ENCODE measurements at places on chromosomes 11 and 22. TPM values are rescaled to one million over a fixed set of nuclear protein-coding genes. Genes with fewer than 3 reads are reported as not detected.

DNA sequence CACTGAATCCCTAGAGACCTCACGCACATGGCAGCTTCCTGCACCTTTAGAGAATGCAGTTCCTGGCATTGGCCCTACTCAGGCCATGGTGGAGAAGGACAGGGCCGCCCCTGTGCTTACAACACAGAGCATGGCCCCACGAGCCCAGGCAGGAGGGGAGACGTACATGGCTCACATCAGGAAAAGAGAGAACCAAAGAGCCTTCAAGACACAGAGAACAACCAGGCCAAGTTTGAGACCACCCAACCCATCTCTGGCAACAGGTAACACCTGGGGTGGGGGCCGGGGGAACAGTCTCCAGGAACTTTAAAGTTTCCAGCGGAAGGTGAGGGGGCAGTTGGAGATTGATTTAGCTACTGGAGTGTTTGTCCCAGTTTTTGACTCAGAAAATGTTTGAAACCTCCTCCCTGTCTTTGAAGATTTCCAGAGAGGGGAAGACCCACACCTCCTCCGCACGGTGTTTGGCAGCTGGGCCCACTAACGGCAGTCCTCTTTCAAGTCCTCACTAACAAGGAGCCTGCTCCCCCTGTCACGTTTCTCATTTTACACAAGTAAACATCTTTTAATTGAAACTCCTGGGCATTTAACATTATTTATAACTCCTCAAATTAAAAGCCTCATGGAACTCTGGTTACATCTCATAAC lies 1423.8 kb downstream of the TBC1D22A start:
- no peak for ATAC-seq

DNA sequence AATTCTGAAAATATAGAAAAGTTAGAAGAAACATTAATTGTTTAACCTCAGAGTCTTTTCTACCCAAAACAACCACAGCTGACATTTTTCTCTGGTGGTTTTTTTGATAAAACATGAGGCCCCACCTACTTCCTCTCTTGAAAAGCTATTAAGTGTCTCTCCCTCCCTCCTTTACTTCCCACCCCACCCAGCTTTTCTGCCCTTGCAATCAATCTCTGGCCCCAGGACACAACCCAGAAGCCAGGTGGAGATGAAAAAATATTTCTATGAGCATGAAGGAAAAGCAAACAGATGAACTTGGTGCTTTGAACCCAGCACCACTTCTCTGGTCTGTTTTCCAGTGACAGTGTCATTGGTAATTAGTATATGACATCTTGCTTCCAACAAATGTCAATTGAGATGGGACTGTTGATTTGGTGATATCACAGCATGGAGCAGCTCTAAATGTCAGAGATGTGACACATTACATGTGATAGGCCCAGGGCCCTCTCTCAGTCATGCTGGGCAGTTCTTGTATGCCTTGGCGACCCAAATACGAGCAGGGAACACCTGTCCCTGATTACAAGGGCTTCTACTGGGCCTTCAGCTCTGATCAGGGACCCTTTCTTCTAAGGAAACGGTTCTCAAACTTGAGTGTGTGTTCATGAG lies 23.9 kb upstream of the TMPRSS13 start:
- no peak for ATAC-seq

- no peak for ATAC-seq
Measured at GRCh38 chr11:6671991-6672390, 11.1 kb downstream of the MRPL17 start.

- ATAC-seq = no peak
Measured at GRCh38 chr22:48391820-48392219, 1435.9 kb downstream of the BRD1 start.

- no peak for ATAC-seq
Measured at GRCh38 chr11:8967184-8967583, 2.9 kb upstream of the TMEM9B start.

GRCh38 chr22:47329727-47330650 lies 567.5 kb downstream of the TBC1D22A start:
- ATAC-seq = no peak

DNA sequence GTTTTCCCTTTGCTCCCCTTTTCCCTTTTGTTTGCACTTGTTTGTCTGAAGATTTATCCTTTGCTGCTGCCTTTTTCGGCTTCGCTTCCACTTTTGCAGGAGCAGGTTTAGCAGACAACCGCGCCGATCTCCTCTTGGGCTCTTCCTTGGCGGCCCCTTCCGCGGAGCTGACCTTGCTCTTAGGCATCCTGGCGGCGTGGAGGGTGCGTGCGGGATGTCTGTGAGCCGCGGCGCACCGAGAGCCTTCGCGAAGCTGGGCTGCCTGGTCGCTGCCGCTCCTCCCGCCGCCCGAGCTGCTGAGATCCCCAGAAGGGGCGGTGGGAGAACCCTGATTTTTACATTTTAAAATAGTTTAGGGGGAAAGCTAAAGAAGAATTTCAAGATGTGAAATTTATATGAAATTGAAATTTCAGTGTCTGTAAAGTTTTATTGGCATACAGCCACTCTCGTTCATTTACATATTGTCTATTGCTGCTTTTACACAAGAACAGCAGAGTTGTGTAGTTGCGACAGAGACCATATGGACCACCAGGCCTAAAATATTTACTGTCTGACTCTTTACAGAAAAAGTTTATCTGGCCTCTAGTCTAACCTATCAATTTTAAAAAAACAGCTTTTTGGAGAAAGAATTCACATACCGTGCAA lies 105.2 kb upstream of the RRM1 start:
- no peak for ATAC-seq

GRCh38 chr11:112355726-112356125 lies 95.1 kb upstream of the PLET1 start:
- peak; percentile 19 for ATAC-seq

GRCh38 chr11:115700496-115700895 lies 196.3 kb upstream of the CADM1 start:
- ATAC-seq = no peak

DNA sequence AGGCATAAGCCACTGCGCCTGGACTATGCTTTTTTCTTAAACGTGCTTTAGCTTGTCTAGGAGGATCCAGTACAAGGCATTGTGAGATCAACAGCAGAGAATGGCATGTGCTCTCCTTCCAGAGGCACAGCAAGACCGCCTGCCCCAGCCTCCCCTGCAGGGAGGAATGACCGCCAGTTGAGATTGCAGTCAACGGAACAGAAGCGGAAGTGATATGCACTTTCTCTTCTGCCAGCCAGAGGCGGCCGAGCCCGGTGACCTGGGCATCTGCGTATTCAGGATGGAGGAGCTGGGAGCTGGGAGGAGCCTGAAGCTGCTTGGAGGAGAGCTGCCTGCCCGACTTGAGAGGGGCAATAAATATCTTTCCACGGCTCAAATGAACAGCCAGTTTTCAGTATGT lies 243.0 kb downstream of the CTTN start:
- ATAC-seq = no peak

DNA sequence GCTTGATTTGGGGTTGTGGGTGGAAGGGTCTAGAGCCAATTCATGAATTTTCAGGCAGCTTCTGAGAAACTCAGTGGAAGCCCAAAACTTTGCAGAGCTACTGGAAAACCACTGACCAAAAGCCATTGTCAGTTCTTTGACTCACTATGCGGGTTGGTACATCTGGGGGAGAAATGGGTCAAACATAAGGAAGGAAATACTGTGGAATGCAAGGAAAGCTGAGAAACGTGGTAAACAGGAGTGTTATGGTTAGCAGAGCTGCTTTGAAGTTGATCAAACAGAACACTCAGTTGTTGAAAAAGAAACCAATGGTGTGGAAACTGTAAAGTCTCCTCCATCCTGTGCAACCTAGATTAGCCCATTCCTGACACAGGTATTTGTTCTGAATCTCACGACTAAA lies 6.3 kb upstream of the ABTB2 start:
- no peak for ATAC-seq

DNA sequence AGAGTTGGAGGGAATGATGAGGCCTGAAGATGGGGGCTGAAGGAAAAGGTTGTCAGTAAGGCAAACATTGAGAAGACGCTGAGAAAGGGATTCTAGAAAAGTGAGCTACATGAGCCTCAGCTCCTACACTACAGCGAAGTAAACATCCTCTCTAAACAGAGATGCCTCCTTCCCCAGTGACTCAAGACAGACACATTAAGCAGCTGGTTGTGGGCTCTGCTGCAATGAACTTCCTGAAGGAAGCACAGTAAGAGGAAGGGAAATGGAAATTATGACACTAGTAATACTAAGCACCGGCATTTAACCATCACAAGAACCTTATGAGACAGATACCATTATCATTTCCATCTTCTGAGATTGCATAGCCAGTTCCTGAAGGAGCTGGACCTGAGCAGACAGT lies 190.5 kb downstream of the C11orf87 start:
- peak; percentile 51 for ATAC-seq

DNA sequence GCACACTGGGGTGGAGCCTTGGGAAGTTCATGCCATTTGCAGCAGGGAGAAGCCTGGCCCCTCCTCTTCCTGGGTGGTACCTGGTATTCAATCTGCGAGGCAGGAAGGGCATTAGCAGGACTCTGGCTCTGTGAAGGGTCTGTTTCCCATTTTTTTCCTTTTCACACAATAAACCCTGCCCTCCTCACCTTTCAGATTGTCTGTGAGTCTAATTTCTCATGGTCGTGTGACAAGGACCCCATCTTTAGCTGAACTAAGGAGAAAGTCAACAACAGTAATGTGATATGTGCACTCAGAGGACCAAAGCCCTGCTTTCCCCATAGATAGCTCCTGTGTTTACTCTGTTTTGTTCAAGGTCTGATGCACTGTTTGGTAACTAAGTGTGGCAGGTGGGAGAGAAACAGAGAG lies 26.6 kb upstream of the CASP4 start:
- no peak for ATAC-seq

- peak; percentile 74 for ATAC-seq
Measured at GRCh38 chr11:9015677-9016076, 11.9 kb upstream of the NRIP3 start.

DNA sequence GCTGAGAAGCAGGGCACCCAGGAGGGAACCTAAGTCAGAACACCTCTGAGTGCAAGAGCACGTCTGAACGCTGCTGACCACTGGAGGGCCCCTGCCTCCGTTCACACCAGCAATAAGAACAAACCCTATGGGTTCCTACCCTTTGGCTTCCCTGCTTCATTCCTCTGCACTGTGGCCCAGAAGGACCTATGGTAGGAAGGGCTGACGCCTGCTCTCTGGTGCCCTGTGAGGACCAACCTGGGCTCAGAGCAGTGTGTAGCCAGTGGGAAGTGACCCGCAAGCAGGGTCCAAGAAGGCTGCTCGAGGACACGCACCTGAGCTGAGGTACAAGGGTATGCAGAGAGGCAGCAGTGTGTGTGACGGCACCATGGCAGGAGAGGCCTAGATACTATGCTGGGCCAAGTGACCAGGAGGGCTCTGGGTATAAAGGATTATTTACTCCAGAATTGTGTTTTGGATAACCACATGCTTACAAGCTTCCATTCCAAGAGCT lies 68.8 kb upstream of the CLTCL1 start:
- no peak for ATAC-seq

GRCh38 chr11:130773244-130773820 lies 142.9 kb downstream of the SNX19 start:
- no peak for ATAC-seq

- ATAC-seq = no peak
Measured at GRCh38 chr22:28600546-28601143, 79.0 kb downstream of the TTC28 start.

- ATAC-seq = no peak
Measured at GRCh38 chr11:78669249-78669648, 94.6 kb upstream of the NARS2 start.

GRCh38 chr22:20084547-20085413 lies 4.7 kb downstream of the DGCR8 start:
- ATAC-seq = no peak

GRCh38 chr22:23578306-23578705 lies 1.8 kb downstream of the IGLL1 start:
- ATAC-seq = no peak

DNA sequence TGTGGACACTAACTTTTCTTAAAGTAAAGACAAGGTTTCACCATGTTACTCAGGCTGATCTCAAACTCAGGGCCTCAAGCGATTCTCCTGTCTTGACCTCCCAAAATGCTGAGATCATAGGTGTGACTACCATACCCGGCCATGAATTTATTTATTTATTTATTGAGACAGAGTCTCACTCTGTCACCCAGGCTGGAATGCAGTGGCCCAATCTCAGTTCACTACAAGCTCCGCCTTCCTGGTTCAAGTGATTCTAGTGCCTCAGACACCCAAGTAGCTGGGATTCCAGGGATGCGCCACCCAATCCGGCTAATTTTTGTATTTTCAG lies 29.7 kb upstream of the PCF11 start:
- no peak for ATAC-seq

DNA sequence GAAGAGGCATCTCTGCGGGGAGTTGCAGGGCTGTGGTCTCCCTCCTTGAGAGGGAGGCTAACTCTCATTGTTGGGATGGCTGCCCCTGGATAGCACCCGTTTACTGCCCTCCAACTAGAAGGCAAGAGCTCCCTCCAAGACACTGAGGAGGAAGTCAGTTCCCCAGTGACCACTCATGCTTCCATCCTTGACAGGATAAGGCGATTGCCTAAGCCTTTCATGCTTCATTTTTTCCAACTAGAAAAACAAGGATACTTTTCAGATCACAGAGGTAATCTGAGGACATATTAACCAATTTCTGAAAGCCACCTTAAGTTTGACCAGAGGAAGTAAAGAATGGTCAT lies 186.6 kb downstream of the MAML2 start:
- ATAC-seq = peak; percentile 74

DNA sequence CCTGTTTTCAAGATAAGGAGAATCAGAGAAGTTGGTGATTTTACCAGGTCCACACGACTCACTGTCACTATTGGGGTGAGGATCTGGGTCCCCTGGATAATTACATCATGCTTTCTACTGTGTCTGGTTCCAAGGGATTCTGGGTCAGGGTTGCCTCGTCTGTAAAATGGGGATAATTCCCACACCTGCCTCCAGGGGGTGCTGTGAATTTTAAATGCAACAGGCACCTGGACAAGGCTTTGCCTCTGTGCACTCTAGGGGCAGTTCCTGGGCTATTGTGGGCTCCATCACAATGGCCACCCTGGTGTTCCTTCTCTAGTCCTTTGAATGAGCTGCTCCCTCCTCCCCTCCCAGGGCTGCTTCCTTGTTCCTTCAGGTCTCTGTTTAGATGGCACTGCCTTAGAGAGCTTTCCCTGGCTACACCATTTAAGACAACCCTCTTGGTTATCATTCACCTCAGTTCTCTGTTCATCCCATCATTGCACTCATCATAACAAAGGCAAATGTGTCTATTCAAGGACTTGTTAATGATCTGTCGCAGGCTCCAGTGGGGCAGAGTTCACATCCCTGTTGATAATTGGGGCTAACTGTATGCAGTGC lies 178.6 kb downstream of the MIAT start:
- ATAC-seq = no peak

CARNS1 gene
- total RNA-seq = 1.8 TPM

PNPLA5 gene
- total RNA-seq = not detected

KRTAP5-2 gene
- not detected for total RNA-seq

CARD10 gene
- total RNA-seq = 4.0 TPM

POLR2L gene
- 86.0 TPM for total RNA-seq

OLFML1 gene
- total RNA-seq = 3.4 TPM

C22orf23 gene
- 0.31 TPM for total RNA-seq

ANO9 gene
- 0.47 TPM for total RNA-seq

CYB5R2 gene
- total RNA-seq = 2.1 TPM

RAB30 gene
- total RNA-seq = 36.6 TPM

P4HA3 gene
- total RNA-seq = 0.94 TPM

ZNF74 gene
- 8.6 TPM for total RNA-seq

PRPF19 gene
- total RNA-seq = 50.2 TPM

DEUP1 gene
- total RNA-seq = not detected

PGR gene
- 5.1 TPM for total RNA-seq

Measured in gastroesophageal sphincter (tissue), 4 donors.